ENCODE measurements at places on chromosomes 2 and 18.

DNA sequence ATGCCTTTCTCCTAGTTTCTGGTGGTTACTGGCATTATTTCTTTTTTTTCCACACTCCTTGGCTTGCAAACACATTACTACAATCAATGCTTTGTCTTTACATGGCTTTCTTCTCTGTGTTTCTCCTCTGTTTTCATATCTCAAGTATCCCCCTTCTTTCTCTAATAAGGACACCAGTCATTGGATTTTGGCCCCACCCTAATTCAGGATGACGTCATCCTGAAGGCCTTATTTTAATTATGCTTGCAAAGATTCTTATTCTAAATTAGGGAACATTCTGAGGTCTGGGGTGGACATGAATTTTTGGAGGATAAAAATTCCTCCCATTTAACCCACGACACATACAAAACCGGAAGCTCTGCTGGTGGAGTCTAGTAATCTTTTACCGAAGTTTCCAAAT, 1556.6 kb downstream of the DPP10 start:
- no peak for DNase-seq

DNA sequence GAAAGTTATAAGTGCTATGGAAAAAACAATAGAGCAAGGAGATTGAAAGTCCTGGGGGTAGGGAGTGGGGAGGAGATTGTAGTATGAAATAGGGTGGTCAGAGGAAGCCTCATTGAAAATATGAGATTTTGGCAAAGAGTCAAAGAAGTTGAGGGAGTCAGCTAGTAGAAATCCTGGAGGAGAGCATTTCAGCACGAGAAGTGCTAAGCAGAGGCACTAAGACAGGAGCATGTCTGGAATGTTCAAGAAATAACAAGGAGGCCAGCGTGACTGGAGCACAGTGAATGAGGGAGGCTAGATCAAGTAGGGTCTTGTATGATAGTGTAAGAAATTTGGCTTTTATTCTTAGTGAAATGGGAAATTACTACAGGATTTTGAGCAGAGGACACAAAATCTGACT, 2.1 kb upstream of the TSPYL6 start:
- DNase-seq = no peak

GRCh38 chr2:103484906-103485305, 723.1 kb downstream of the TMEM182 start:
- DNase-seq = no peak

- DNase-seq = no peak
Measured at GRCh38 chr2:69385443-69386151, 1.4 kb downstream of the GFPT1 start.

- no peak for DNase-seq
Measured at GRCh38 chr2:136055929-136056688, 61.8 kb downstream of the CXCR4 start.

GRCh38 chr2:221527776-221528309, 44.3 kb downstream of the EPHA4 start:
- DNase-seq = peak; percentile 74
